ENCODE measurements at places on chromosomes 5 and 9. TPM values are rescaled to one million over a fixed set of nuclear protein-coding genes. Genes with fewer than 3 reads are reported as not detected.

- no peak for DNase-seq
Measured at GRCh38 chr5:105428451-105429380, 1866.1 kb upstream of the NUDT12 start.

- DNase-seq = no peak
Measured at GRCh38 chr5:135323227-135323626, 75.8 kb downstream of the MACROH2A1 start.

DNA sequence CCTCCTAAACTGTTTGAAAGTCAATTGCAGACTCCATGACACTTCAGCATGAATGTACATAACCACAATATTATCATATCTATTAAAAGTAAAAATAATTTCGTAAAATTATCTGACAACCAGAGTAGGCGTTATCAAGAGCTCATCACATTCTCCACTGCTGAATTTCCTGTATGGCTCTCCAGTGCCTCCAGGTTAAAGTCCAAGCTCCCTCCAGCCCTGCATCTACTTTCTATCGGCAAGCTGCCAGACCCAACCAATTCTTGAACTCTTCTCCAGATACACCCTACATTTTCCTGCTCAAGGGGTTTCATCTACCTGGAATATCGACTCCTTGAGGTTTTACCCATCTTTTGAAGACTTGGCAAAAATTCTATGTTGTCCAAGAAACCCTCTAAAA, 74.5 kb upstream of the TBC1D2 start:
- DNase-seq = no peak

GRCh38 chr5:25181249-25181648, 536.5 kb upstream of the CDH10 start:
- no peak for DNase-seq

DNA sequence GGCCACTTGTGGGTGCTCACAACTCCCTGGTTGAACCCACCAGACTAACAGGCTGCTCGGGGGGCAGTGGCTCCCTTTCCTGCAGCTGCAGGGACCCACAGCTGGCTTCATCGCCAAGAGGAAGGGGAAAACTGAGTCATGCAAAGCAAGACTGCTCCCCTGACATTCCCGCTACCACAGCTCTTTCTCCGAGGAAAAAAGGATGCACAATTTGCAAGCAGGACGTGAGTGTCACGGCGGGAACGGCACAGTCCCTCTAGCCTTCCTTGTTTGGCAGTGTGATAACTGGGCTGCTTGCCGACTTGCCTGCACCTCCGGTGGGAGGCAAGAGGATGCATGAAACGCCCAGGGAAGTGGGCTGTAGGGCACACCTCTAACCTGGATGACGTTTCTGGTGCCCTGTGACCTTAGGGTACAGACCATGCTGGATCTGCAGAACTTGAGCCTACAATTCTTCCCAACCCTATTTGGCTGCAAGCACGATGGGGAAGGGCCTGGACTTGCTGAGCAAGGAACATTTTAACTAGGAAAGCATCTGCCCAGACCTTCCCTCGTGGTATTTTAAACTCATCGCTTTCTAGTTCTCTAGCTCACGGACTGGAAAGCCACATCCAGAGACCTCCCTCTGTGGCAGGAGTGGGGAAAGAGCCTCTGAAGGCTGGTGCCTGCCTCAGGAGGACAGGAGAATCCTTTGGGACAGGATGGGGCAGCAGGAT, 7.8 kb downstream of the SH3PXD2B start:
- no peak for DNase-seq

GRCh38 chr5:149063017-149063687, at the start of gene SH3TC2:
TSS of gene SH3TC2 (minus strand) at chr5:149063062. CDS start at chr5:149063022, 40 bp downstream.
- peak; percentile 55 for DNase-seq

- DNase-seq = no peak
Measured at GRCh38 chr5:59698207-59699178, 195.0 kb downstream of the PDE4D start.

DNA sequence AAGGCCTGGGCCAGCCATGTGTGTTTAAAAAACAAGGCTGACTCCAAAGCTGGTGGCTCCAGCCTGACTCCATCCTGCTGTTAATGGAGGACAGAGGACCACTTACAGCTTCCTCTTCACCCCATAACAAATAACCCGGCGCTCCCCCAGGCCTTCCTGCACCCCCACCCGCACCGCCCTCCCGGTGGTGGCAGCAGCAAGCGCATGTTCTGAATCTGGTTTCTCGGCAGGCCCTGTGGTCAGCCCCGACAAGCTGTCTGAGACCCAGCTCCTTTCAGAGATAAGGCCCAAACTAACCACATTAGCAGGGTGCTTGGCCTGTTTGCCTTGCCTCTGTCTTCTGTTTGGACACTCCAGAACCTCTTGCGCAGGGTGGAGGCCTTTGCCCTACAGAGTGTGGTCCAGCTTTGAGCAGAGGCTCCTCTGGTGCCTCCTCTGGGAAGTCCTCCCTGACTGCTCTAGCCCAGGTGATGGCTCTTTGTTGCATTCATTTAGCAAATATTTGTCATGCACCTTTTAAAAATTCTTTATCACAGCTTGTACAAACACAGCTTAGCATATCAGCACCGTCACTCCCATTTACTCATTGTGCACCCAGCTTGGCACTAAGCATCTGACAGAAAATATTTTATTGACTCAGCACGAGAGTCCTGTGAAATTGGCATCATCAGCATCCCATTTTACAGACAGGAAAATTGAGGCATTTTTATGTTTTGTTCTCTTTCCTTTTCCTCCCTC, 78.4 kb downstream of the NDFIP1 start:
- peak; percentile 50 for DNase-seq

- DNase-seq = no peak
Measured at GRCh38 chr9:90825586-90825985, 24.0 kb downstream of the SYK start.

DNA sequence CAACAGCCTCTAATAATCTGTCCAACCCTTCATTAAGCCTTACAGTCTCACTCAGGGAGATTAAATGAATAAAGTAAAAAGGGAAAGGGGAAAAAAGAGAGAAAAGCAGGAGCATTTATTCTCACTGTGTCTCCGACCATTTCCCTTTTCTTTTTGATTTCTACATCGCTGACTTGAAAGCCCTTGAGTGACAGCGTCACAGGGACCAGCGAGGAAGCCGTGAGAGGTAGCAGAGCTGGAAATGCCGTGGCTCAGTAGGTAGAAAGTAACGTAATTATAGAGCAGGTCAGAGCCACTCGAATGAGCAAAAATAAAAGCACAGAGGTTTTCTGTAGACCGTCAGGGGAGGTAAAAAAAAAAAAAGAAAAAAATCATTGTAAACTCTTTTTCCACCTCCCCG, 52.4 kb downstream of the ASS1 start:
- no peak for DNase-seq

DNA sequence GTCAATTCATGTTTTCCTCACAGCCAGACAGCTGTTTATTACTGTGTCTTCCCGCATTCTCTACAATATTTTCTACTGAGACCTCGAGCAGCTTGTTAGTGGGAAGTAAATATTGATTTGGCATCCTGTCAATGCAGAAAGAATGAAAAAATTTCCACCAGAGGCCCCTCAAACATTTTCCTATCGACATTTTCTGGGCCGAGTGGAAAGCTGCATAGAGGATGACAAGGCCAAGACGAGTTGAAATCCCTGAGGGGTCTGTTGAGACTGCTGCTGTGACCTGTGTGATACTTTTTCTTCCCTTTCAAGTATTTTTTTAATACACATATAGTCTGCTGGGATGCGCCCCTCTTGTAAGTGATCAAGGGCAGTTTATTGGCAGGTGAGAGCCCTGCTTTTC, 91.4 kb upstream of the SH3GL2 start:
- DNase-seq = no peak

DNA sequence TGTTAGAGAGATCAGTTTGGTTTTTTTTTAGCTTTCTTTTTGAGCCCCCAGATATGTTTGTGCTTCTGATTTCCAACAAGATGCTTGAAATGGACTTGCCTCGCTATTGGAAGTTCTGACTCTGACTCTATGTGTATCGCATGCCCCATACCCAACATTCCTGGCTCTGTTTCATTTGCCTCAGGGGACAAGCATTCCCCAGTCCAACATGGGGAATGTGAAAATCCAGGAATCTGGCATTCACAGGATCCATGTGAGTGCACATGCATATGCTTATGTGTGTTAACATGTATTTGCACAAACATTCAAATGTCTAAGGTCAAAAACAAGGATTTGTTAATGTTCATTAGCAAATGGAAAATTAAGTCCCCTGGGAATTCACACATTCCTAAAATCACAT, 233.9 kb downstream of the TLR4 start:
- DNase-seq = no peak

GRCh38 chr9:127132921-127133647, 10.6 kb upstream of the ANGPTL2 start:
- DNase-seq = peak; percentile 58

DNA sequence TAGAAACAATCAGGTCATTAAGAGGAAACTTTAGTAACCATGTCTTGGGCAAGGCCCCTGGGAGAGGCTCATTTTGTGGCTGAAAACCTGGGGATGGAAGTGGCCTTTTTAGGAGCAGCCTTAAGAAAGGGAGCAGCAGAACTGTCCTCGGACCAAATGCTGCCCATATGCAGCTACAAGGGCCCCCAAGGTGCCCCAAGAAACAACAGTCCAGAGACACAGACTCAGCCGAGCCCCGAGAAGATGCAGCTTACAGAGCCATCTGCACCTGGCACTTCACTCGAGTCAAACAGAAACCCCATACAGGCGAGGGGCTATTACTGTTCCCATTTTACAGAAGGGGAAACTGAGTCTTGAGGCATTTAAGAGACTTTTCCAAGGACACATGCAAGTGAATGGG, 58.0 kb downstream of the COL23A1 start:
- DNase-seq = no peak

GRCh38 chr9:135923508-135923907, 16.2 kb upstream of the CAMSAP1 start:
- DNase-seq = no peak

GRCh38 chr5:145110834-145111233, 724.3 kb downstream of the PRELID2 start:
- no peak for DNase-seq

DNA sequence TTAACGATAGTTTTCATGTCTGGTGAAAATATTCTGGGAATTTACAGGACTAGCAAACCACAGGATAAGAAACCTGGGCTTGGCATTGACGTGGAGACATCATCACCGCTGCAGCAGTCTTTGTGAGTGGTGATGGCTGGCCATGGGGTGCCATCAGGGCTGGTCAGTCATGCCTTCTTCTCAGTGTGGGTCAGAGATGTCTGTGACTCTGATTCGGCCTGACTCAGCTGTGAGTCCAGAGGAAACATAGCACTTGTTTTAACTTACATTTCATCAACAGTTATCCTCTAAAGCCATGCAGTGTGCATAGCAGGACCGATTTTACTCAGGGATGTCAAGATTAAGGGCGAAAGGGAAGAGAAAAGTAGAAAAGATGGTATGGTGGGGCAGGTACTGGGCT, 33.2 kb upstream of the CYFIP2 start:
- no peak for DNase-seq

DNA sequence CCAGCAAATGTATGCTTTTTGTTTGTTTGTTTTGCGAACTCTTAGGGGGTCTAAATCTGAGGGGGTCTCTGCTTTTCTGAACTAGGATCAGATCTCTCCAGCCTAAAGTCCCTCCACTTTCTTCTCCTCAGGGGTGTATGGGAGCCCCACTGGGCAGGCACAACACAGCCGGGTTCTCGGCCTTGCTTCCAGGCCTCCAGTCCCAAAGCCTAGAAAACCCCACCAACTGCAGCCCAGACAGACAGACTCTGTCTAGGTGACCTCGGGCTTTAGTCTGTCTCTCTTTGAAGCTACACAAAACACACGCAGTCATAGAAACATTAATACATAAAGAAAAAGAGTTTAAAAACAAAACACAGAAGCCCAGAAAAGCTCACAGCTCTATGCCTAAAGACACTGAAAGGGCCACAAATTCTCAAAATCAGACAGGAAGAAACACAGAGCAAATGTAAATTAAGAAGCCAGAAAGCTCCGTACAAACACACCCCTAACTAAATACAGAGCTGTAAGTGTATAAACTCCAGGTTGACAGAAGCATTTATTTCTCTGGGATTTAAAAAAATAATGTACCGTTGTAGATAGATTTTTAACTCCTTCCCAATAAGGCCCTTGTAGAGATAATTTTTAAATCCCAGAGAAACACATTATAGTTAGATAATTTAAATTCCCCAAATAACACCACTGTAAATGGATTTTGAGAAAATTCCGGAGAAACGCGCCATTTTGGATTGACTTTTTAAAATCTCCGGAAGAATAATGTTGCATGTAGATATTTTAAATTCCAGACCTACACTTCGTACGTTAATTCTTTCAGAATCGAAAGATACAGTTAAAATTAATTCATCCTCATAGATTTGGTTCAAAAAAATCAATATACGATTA, 2.0 kb downstream of the PITX1 start:
- no peak for DNase-seq

- no peak for DNase-seq
Measured at GRCh38 chr9:125484350-125485282, 222.4 kb downstream of the MAPKAP1 start.

DNA sequence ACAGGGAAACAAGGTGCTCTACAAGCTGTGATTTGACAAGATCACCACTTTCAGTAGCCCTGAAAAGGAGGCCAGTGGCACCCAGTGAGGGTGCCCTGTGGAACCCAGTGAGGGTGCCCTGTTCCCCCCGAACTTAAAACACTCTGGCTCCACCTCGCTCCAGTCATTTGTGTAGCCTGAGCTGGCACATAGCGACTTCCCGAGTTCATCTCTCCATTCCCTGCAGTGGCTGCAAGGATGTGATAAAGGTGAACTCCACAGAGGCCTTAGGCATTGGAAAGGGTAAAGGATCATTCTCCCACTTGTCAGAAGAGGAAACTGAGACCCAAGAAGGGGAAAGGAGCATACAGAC, 21.9 kb upstream of the ANXA6 start:
- no peak for DNase-seq

DNA sequence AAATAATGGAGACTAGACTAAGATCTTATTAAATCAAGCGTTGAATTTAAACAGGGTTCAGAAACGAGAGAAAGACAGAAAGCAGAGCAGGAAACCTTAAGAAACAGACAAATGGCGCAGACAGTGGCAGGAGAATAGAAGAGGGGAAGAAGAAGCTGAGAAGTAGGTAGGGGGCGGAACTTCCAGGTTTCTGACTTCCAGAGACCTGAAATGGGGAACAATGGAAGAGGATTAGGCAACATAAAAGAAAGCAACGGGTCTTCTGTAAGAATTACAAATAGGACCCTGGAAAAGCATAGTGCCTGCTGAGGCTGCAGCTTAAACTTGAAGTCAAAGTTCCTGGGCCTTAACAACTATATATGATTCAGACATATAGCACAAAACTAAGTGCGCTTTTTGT, 101.7 kb downstream of the BNC2 start:
- no peak for DNase-seq

- peak; percentile 17 for DNase-seq
Measured at GRCh38 chr5:61402970-61403900, 71.2 kb downstream of the ZSWIM6 start.

DNA sequence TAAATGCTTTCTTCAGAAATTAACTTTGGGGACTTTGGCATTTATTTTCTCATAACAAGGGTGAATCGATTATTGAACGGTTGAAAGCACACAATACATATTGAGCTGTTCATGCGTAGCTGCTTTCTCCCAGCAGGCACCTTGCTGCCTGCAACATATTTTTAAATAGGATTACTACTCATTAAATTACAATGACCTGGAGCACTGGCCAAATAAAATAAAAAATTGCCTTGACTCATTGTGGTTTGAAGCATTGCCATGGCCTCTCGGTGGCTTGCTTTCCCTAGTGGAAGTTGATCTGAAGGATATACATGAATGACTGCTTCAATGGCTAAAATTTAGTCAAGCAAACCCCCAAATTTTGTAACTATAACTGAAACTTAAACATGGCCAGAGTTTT, 181.6 kb upstream of the NUDT12 start:
- DNase-seq = peak; percentile 60

The PCDHAC2 gene
- total RNA-seq = 1.5 TPM

The CD74 gene
- total RNA-seq = 1.6 TPM

The PCDHB13 gene
- total RNA-seq = 2.0 TPM

The CORO2A gene
- total RNA-seq = 2.1 TPM

The FAM13B gene
- total RNA-seq = 7.7 TPM

The FAM174A gene
- 25.0 TPM for total RNA-seq
